ENCODE measurements at places on chromosomes 6 and 20.

- DNase-seq, result no peak
These were observed 268.2 kb downstream of the CDH4 start for GRCh38 chr20:61520076-61520892.

GRCh38 chr20:62860391-62860923 is 1.2 kb downstream of the TCFL5 start:
- no peak for DNase-seq

GRCh38 chr6:29553268-29554057 is 6.1 kb downstream of the UBD start:
- DNase-seq, result peak; percentile 8

DNA sequence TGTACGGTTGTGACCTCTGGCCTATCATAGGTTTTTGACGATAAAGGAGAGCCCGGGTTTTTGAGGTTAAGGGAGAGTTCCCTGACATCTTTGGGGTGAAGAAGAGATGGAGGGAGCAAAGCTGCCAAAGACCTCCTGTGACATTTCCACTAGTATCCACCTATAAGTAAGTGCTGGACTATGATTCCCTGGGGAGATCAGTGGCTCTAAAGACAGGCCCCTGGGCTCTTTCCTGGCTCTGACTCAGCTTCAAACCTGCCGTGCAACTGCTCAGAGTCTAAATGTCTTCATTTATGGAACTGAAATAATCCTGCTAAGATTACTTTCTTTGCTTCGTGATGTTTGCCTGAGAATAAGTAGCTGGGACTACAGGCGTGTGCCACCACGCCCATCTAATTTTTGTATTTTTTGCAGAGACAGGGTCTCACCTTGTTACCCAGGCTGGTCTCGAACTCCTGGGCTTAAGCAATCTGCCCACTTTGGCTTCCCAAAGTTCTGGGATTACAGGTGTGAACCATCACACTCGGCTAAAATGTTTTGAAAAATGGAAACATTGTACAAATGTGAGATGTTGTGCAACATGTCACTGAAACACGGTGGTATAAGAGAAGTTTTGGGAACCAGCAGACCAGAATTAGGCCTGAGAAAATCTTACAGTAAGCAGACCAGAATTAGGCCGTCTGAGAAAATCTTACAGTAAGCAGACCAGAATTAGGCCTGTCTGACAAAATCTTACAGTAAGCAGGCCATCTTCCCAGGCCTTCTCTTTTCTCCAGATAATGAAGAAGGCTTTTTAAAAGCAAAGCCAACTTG is 1.1 kb upstream of the PAQR8 start:
- no peak for DNase-seq

GRCh38 chr6:100461917-100462705 is 2.6 kb downstream of the SIM1 start:
- no peak for DNase-seq

DNA sequence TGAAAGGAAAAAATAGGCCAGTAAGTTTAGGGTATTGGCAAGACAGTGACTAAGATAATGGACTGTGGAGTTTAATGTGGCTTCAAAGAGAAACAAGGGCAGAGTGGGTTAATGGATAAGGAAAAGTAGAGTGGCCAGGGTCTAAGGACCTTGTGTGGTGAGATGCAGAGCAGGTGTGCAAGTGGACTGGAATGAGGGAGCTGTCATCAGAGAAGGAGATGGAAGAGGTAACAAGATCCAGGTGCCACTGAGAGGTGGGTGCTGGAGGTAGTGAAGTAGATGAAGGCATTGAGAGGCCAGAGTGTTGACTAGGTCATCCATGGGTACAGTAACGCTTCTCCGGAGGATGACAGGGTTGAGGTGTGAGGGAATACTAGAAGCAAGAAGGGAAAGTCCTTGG is 136.1 kb downstream of the QRSL1 start:
- no peak for DNase-seq

DNA sequence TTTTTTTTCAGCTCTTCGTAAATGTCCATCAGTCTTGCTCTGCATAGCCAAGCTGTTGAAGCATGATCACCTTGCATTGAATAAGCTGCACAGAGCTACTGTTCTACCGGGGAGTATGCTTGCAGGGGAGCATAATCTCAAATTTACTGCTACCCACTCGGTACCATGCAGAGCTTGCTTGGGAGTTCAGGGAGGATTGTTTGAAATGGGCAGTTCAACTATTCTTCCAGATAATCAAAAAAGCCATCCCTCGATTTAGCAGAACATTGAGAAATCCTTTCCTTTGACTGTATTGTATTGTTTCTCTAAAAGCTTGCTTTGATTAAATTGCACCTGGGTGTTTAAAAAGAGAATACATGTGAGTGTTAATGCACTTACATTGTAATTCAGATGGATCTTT is 332.6 kb downstream of the UTRN start:
- DNase-seq, result no peak

DNA sequence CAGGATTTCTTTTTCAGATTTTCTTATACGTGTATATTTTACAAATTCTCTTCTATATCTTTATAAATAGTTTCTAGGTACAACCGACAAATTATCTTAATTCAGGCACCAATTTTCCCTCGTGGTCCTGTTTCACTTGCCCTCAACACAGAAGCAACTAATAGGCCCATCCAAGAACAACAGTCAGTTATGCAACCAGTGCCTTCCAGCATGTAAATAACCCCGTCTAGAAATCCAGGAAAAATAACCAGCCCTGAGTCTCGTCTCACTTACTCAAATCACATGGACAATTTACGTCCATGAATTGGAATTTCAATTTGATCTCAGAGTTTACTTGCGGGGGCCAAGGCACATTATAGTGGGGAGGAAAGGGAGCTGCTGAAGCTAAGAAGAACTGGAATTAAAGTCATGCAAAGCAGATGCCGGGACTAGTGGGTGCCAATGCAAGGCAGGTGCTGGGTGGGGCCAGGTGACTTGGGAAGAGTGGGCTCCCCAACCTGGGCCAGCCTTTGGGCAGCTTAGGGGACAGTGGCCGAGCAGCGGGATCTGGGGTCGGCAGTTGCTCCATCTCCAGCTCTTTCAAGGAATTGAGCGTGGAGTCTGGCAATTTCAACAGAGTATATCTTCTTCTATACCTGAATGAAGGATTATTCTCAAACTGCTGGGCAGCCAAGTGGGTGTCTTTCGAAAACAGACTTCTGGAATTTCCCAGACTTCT is 121.7 kb downstream of the EDN3 start:
- DNase-seq, result no peak

DNA sequence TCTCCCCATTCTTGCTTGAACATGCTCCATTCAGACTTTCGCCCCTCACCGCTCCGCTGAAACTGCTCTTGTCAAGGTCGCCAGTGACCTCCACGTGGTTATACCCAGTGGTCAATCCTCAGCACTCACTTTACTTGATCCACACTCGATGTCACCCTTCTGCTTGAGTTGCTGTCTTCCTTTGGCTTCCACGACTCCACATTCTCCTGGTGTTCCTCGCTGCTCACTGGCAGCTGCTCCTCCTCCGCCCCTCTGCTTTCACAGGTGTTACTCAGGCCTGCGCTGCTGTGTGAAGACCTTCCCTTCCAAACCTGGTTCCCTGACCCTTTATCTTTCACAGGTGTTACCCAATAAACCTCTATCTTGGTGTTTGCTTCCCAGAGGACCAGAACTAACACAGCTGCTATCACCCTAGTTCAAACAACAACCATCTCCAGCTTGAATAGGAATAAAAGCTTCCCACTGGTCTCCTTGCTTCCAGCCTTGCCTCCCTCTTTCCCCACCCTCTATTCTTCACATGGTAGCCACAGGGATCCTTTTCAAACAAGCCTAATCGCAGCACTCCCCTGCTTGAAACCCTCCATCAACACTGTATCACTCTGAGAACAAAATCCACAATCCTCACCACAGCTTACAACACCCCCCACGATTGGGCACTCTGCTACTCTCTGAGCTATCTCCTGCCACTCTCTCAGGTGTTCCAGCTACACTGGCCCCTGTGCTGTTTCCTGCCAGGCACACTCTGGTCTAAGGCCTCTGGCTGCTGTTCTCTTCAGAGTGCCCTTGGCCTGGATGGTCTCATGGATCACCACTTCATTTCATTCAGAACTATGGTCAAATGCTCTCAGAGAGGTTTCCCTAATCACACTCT is 10.7 kb downstream of the PPIL1 start:
- no peak for DNase-seq

GRCh38 chr6:76682842-76683241 is 610.4 kb upstream of the IMPG1 start:
- no peak for DNase-seq

DNA sequence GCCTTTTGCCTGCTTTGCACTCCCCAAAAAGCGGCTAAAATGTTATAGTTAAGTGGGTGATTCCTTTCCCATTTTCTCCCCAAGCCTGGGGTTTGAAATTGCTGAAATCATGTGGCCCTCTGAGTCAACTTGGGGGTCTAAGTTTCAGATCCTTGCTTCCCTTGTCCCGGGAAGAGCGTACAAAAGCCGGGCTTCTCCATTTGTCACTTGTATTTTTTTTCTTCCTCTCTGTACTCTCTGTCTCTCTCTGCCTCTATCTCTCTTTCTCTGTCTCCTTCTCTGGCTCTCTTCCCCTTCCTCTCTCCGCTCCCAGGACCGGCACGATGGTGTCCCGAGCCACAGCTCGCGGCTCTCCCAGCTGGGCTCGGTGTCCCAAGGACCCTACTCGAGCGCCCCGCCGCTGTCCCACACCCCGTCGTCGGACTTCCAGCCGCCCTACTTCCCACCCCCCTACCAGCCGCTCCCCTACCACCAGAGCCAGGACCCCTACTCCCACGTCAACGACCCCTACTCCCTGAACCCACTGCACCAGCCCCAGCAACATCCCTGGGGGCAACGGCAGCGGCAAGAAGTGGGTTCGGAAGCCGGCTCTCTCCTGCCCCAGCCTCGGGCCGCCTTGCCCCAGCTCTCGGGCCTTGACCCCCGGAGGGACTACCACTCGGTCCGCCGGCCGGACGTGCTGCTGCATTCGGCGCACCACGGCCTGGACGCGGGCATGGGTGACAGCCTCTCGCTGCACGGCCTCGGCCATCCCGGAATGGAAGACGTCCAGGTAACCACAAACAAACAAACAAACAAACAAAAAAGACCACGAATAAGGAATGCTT is 4.6 kb downstream of the TFAP2B start:
- no peak for DNase-seq

DNA sequence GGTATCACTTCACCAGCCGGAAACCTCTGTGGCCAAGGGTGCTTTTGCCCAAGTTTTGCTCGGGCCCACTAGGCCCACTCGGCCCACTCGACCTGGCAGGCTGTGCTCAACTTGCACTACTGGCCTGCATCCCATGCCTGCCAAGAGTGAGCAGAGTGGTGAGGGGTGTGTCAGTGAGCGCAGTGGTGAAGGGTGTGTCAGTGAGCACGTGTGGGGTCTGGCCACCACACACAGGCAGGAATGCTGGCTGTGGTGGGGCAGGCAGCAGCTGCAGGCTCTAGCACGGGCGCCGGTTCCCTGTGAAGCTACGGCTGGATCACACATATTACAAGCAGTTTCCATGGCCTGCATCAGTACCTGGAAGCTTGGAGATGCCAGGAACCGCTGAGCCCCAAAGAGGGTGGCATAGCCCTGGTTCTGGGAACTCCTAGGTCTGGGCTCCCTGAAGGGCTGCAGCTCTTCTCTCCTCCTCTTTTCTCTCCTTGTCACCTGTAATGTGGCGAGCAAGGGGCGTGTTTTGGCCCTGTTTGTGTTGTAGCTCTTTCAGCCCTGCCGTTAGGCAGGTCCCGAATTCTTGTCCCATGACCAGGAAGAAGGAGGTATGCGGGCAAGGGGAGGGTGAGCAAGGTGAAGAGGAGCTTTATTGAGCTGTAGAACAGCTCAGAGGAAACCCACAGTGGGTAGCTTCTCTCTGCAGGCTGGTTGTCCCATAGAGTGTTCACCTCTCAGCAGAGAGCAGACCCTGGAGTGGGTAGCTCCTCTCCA is 51.0 kb upstream of the CLDN20 start:
- no peak for DNase-seq

- DNase-seq, result no peak
These were observed 5.0 kb upstream of the KCNK16 start for GRCh38 chr6:39327507-39327906.

Measured in forelimb muscle (tissue), 1 donor.